ENCODE measurements at places on chromosomes 16 and 17.

DNA sequence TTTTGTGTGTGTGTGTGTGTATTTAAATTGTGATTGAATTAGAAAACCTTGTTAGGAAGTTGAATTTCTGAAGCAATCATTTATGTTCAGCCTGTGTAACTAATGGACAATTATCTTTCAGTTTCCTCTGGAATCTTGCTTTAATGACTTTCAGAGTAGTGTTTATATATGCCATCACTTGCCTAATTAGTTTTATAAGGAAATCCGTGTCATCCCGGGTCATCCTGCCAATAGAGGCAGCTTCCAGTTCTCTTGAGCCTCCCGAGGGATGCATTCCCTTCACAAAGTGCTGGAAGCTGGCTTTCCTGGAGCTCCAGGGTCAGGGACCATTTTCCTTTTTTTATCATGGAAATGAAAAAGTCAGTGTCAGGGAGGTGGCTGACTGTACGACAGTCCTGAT lies 42.9 kb downstream of the PRKCA start:
- no peak for DNase-seq

DNA sequence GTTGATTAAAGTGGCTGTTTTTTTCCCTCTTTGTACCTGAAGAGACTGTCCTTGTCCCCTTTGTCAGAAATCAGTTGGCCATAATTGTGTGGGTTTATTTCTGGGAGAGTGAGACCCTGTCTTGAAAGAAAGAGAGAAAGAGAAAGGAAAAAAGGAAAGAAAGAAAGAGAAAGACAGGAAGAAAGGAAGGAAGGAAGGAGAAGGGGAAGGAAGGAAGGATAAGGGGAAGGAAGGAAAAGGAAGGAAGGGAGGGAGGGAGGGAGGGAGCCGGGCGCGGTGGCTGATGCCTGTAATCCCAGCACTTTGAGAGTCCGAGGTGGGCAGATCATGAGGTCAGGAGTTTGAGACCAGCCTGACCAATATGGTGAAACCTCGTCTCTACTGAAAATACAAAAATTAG lies 6.8 kb upstream of the EVPLL start:
- no peak for DNase-seq

DNA sequence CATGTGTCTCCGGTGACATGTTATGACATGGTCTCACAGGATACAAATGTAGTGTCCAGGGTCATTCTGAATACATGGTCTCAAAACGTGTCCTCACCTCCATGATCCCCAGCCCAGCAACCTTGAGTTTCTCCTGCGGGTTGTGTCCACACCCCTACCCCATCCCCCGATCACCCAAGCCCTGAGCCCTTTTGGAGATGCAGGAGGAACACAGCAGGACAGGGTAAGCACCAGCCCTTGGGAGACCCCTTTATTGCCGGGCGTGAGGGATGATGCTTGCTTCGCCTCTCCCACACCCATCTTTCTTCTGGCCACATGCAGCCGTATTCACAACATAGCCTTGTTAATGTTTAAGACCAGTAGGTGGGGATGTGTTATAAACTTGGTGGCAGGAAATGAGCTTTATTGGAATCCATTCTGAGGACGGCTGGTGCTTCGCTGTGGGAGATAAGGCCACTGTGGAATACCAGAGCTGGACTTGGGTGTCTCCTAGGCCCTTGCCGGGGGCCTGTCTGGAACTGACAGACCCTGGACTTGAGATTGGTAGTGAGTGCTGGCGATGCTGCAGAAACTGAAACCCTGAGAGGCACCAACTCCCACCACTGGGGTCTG lies 5.5 kb downstream of the TMEM132E start:
- no peak for DNase-seq

- no peak for DNase-seq
Measured at GRCh38 chr16:66426112-66427035, 721 bp upstream of the BEAN1 start.
